ENCODE measurements at places on chromosomes 5 and 9. TPM values are rescaled to one million over a fixed set of nuclear protein-coding genes. Genes with fewer than 3 reads are reported as not detected.

The NUTM2G gene
- total RNA-seq, result not detected

The SPOUT1 gene
- 37.4 TPM for total RNA-seq

The LCN15 gene
- total RNA-seq, result not detected

The PTGES gene
- 92.3 TPM for total RNA-seq

The HACD4 gene
- total RNA-seq, result 0.80 TPM

The PTGS1 gene
- total RNA-seq, result 0.82 TPM

The SPATA31A6 gene
- not detected for total RNA-seq

The RMRP gene
- total RNA-seq, result 22.0 TPM

The PPP2R2B gene
- total RNA-seq, result 0.15 TPM

The PRDM9 gene
- total RNA-seq, result not detected

The LRRC26 gene
- 1.3 TPM for total RNA-seq

The PCA3 gene
- total RNA-seq, result not detected

The ACTBL2 gene
- total RNA-seq, result not detected

The FREM1 gene
- total RNA-seq, result not detected

The KCNIP1 gene
- not detected for total RNA-seq

The GCNT4 gene
- total RNA-seq, result 0.47 TPM

The THBS4 gene
- total RNA-seq, result 0.14 TPM

The OR2S2 gene
- total RNA-seq, result not detected

The DRD1 gene
- total RNA-seq, result 1.4 TPM

The MSH3 gene
- total RNA-seq, result 7.7 TPM

The ENHO gene
- 1.3 TPM for total RNA-seq

The TSSK1B gene
- total RNA-seq, result not detected

The OR1J2 gene
- not detected for total RNA-seq

The UBE2QL1 gene
- 0.13 TPM for total RNA-seq

The FAXDC2 gene
- total RNA-seq, result 0.17 TPM

The PPP3R2 gene
- total RNA-seq, result not detected

The GAS1 gene
- 0.10 TPM for total RNA-seq

The SLC34A1 gene
- not detected for total RNA-seq

The SARDH gene
- 0.09 TPM for total RNA-seq

The LMX1B gene
- total RNA-seq, result 1.7 TPM

The IRX2 gene
- total RNA-seq, result 1.3 TPM

The CHSY3 gene
- total RNA-seq, result 0.10 TPM

The PCAT7 gene
- 0.71 TPM for total RNA-seq

The MEGF10 gene
- not detected for total RNA-seq

The FOXD4L3 gene
- total RNA-seq, result not detected

The IFNB1 gene
- total RNA-seq, result not detected

The ZNF608 gene
- 0.33 TPM for total RNA-seq

The LYRM7 gene
- total RNA-seq, result 8.7 TPM

The ANKRD20A1 gene
- total RNA-seq, result 0.28 TPM

The SGCD gene
- total RNA-seq, result 3.7 TPM

The HTR1A gene
- not detected for total RNA-seq

The GBGT1 gene
- total RNA-seq, result 2.8 TPM

The WNT8A gene
- total RNA-seq, result not detected

The PFN3 gene
- total RNA-seq, result not detected
